ENCODE measurements at places on chromosomes 12 and 14.

DNA sequence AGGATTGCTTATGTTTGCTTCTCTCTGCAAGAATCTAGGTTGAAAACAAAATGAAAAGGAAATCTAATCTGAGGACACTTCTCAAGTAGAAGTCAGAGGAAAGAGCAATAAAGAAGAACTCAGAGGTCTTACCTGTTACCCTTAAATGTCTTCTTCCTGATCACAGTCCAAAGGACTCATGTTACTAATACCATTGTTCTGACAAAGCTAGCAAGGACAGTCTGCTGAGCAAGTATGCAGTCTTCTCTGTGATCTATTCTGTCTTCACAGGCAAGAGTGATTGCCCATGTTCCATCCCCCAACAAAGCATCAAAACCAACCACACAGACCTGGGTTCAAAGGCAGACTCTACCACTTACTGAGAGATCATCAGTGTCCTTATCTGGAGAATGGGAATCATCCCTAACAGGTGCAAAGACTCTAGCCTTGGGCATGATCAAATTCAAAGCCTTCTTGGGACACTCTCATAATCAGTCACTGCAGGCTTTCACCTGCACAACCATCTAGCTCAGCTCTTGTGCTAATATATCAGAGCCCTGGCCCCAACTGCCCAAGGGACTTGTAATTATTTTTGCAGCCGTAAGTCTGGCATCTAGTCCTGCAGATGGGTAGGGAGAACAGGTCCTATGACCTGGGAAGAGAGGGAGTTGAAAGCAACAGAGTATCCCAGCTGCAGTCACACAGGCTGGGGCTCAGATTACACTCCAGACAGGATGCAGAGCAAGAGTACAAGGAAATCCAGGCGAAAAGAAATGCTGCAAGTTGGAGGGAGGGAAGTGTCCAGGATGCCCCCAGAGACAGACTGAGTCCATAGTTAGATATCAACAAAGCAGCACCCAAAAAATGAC lies 97.9 kb upstream of the NUDT4 start:
- ATAC-seq, result no peak

DNA sequence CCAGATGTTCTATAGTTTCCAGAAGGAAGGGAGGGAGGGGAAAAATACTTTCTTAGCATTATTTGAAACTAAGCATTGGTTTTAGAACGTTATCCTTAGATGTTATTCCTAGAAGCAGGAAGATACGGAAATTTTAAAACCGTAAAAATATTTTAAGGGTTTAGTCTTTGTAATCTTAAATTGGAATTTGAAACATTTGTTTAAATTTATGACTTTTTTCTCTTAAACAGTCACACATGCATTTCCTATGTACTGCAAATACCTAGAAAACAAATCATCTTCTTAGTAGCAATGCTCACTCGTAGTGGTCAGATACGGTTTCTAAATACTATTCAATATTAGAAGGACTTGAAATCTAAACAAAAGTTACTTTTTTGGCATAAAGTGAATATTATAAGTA lies 282.0 kb downstream of the ERC1 start:
- no peak for ATAC-seq

DNA sequence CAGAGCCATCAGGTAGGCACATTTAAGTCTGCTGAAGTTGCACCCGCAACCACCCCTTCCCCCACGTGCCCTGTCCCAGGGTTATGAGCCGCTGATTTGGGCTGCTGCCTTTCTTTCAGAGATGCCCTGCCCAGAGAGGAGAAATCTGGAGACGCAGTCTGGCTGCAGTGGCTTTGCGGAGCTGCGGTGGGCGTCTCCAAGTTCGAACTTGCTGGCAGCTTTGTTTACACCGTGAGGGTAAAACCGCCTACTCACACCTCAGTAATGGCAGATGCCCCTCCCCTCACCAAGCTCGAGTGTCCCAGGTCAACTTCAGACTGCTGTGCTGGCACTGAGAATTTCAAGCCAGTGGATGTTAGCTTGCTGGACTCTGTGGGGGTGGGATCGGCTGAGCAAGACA lies 14.7 kb downstream of the PTCSC3 start:
- no peak for ATAC-seq

GRCh38 chr14:54805445-54806322 lies 96.9 kb downstream of the GCH1 start:
- peak; percentile 83 for ATAC-seq

DNA sequence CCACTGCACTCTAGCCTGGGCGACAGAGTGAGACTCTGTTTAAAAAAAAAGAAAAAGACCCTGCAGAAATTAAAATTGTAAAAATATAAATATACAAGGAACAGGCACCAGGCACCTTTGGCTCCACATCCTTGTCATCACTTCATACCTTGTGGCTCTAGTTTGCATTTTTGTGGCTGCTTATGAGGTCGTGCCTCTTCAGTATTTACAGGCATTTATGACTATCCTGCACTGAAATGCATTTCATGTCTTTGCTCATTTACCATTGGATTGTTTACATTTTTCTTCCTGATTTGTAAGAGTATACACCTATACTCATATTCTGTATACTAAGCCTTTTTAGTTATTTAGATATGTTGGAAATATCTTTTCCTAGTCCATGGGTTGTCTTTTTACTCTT lies 20.1 kb downstream of the BICD1 start:
- ATAC-seq, result no peak

DNA sequence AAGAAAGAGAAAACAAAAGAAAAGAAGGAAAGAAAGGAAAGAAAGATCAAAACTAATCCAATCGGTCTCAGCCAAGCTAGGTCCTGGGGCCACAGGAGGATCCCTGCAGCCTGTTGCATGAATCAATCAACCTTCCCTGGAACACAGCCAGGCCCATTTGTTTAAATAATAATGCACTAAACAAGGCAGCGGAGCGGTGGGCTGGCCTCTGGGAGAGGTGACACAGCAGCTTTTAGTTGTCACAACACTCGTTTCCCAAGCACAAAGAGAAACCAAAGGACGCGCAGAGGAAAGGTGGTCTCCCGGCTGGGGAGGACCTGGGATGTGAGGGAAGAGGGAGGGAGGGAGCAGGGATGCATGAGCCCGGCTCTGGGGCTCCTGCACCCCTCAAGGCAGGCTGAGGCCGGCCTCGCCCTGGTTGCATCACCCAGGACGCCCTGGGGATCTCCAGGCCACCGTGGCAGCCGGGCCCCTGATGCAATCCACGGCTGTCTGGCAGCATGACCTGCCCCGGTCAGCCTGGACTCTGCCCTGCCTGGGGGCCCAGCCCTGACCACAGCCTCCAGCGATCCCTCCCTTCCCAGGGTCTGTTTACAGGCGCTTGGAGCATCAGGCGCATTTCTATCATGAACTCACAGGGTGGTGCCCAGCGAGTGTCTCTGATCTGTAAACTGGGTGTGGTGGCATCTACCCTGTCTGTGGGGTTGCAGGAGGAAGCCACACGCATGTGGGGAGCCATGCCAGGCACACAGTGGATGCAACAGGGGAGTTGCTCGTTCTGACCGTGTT lies 32.5 kb downstream of the MMP17 start:
- ATAC-seq, result peak; percentile 35

- no peak for ATAC-seq
These were observed 164.2 kb downstream of the CHST11 start for GRCh38 chr12:104620837-104621531.

GRCh38 chr12:31308116-31308515 lies 17.8 kb downstream of the SINHCAF start:
- no peak for ATAC-seq

DNA sequence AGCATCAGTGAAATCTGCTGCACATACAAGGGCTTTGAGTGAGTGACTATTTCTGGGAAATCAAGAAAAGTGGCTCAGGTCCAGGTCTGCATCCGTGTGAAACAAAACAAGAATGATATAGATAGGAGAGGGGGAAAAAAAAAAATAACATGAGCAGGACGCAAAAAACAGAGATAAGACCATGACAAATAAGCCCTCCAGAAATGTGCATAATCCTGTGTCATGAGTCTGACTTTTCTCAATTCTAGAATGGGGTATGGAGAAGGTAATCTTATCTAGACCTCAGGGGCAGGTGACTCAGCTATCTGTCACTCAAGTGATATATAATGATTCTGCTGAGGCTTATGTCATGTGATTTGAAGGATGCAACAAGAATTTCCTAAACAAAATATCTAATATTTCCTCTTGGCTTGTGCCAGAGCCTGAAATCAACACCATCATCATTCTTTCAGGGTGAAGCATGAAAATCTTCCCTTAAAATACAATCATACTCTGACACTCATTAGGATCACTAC lies 250.0 kb downstream of the PHLDA1 start:
- no peak for ATAC-seq

GRCh38 chr12:15168026-15168678 lies 53.1 kb downstream of the RERG start:
- no peak for ATAC-seq

- no peak for ATAC-seq
These were observed 36.9 kb upstream of the SLC2A3 start for GRCh38 chr12:7972734-7973456.

GRCh38 chr14:38121320-38122020 lies 86.2 kb upstream of the SSTR1 start:
- no peak for ATAC-seq

DNA sequence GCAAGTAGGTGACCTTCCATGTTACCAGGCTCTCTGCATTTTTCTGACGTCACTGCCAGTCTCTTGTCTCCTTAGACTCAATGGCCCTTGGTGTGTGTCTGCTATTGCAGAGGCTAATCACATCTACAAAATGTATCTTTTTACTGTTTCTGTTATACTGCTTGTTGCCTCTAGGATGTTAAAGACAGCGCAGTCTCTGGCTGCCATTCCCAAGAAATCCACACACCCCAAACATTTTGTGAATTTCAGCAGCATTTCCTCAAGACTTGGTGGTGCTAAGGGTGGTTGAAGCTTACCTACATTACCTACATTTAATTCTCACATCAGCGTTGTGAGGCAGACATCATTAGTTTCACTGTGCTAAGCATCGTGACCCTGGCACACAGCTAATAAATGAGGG lies 87.2 kb downstream of the C12orf75 start:
- no peak for ATAC-seq

DNA sequence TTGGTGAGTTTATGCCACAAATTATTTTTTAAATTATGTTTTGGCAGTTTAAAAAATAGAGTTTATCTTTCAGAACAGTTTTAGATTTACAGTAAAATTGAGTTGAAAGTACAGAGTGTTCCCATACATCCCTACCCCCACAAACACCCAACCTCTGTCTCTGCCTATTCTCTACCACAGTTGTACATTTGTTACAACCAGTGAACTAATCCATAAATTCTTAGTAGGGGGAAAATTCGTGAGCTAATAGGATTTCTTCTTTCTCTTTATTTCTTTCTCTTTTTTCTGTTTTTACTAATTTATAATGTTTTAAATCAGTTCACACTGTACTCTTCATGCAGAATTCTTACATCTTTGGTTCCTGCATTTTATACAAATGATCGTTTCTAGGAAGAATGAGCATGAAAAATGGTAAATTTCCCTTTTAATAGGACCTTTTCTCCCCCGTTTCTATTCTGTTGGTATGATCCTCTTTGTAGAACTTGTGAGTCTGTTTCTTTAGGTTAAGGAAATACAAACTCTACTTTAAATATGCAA lies 56.7 kb downstream of the MIPOL1 start:
- ATAC-seq, result no peak

GRCh38 chr14:68140076-68140741 lies 320.6 kb downstream of the RAD51B start:
- no peak for ATAC-seq

GRCh38 chr12:132611620-132612019 lies 1.2 kb upstream of the LRCOL1 start:
- no peak for ATAC-seq

DNA sequence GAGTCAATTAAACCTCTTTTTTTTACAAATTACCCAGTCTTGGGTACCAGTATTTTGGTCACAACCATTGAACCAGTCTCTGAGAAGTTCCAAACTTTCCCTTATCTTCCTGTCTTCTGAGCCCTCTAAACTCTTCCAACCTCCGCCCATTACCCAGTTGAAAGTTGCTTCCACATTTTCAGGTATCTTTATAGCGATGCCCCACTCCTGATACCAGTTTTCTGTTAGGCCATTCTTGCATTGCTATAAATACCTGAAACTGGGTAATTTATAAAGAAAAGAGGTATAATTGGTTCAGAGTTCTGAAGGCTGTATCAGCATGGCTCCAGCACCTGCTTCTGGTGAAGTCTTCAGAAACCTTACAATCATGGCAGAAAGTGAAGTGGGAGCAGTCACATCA lies 31.7 kb downstream of the TTC5 start:
- no peak for ATAC-seq

DNA sequence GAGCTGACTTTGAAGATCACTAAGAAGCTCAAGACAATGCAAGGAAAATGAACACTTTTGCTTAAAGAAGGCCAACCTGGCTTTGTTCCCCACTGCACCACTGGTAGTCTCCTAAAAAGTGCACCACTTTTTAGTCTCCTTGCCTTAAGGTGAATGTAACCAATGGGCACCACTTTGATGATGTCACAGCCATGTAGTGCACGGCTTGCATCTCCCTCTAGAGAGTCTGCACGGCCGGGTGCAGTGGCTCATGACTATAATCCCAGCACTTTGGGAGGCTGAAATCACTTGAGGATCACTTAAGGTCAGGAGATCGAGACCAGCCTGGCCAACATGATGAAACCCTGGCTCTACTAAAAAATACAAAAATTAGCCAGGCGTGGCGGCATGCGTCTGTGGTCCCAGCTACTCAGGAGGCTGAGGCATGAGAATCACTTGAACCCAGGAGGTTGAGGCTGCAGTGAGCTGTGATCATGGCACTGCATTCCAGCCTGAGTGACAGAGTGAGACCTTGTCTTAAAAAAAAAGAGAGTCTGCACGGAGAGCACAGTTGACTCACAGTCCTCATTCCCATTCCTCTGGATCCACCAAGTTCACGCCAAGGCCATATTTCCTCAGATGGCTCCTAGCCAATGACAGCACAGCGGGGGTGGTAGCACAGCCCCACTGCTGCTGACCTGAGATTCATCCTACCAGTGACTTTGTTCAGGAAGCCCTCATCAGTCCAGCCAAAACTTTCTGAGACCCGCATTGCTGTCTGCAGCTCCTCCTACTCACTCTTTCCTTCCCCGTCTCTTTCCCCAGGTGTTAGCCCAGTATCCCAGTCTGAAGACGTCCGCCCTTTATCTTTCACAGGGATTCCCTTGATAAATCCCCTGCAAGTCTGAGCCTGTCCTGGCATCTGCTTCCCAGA lies 16.5 kb upstream of the IFT81 start:
- no peak for ATAC-seq

- no peak for ATAC-seq
These were observed 54.9 kb downstream of the ZNF664 start for GRCh38 chr12:124027753-124028554.

DNA sequence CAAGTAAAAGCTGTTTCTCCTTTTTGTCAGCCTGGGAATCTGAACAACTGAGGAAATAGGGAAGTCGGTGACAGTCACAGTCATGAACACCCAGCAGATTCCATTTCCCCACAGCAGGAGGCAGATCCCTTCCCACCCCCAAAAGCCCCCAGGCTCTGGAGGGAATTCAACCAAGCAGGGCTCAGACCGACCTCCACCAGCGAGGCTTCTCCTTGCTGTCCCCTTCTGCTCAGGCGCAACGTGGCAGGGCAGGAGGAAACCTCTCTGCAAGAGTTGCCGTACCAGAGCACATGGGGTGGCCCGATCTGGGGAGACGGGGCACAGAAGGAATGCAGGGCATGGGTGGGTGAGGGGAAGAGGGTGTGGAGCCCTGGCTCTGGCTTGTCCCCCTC lies 319 bp downstream of the GALNT6 start:
- peak; percentile 58 for ATAC-seq

All from stimulated activated memory B cell treated with anti-CD40 and anti-IgM and Interleukin-4, amounts not matched to agents 10 μg/mL and 1 μg/mL and 100 μg/mL, for 72 hours (primary cell).